SK-N-MC (cell line): ENCODE measurements at places on chromosomes 11 and 22.

DNA sequence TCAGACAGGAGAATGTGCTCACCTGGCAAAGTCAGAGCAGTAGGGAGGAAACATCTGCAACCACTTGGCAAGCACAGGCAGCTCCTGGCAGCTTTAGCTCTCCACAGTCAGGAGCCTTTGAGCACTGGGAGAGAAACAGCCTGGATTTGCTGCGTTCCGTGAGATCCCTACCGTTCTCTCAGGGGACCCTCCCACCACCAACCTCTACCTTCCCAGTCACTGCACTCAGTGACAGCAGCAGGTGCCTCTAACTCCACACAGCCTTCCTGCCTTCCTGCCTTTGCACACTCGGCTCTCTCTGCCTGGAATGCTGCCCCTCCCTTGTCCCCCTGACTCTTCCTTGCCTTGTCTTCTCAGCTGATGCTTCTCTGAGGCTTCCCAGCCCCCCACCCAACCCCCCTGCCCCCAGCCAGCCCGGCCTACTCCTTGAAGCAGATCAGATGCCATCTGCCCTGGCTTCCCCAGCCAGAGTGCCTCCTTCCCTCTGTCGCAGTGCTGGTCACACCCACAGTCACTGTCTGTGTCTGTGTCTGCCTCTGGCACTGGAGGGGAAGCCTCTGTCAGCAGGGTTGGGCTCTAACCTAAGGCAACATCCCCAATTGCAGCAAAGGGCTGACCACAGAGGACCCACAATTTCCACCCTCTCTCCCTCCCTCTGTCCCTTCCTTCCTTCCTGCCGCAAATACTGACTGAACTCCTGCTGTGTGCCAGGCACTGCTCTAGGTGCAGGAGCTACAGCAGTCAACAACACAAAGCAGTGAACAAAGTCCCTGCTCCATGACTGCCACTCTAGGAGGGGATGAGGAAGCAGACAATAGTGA is 14.9 kb upstream of the TSKU start:
- no peak for DNase-seq

- no peak for DNase-seq
Observed at GRCh38 chr11:44359162-44359561, 49.2 kb upstream of the ALX4 start.

DNA sequence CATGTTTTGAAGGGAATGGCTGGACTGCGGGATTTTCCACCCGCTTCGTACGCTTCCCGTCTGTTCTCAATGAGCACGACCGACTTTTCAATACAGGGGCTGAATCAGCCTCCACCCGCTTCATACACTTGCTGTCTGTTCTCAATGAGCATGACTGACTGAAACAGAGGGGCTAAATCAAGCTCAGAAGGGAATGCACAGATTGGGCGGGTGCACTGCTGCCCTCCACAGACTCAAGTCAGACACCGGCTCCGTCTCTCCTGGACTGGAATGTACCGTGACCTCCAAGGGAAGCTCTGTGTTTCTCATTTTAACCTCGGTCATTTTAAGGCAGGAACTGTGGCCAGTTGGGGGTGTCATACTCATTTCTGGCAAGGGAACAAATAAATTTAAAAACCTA is 48.5 kb downstream of the BRD1 start:
- DNase-seq, result no peak

DNA sequence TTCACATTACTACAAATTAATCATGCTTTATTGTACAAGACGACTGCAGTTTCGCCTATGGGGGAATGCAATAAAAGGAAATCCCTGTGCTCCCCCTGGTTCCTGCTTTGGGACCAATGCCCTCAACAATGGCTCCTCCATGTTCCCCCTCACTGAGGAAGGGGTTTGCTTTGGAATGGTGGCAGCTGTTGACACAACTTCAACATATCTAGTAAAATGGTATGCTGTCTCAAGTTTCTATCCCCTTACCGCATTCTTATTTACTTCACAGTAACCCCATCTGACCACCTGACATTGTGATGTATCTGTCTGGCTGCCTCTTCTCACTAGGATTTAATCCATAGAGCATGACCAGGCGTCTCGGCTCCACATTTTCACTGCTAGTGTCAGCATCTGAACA is 48.8 kb downstream of the PIWIL3 start:
- no peak for DNase-seq

GRCh38 chr11:130156108-130157022 is 3.2 kb upstream of the ST14 start:
- no peak for DNase-seq

DNA sequence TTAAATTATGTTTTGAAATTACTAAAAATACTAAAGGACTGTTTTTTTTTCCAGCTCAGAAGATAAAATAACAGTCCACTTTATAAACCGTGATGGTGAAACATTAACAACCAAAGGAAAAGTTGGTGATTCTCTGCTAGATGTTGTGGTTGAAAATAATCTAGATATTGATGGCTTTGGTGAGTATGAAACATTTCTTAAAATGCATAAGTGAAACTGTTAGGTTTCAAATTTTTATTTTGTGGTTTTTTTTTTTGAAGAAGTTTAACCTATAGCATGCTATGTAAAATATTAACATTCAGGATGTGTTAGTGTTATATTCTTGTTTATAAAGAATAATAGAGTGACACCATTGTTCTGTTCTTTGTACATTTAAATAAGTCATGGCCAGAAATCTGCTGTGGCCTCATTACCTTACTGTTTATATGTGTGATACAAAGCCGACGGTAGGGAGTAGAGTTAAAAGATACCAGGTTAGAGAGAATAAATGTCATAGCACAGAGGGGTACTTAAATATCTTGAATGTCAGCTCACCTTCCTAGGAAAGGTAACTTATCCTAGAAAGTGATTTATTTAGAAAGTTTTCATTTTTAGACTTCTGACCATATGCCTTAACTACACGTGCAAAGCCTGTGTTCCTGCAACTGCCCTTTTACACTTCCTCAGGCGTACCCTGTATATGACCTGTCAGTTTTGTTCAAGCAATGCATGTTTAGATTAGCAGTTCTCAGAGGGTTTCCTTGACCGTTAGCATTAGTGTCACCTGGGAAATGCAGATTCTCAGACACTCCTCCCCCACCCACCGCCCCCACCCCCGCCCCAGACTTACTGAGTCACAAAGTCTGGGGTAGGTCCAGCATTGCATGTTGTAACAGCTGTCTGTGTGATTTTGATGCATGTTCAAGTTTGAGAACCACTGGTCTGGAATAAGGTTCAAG is 6.3 kb downstream of the FDX1 start:
- no peak for DNase-seq

GRCh38 chr11:120532082-120532831 is 20.7 kb downstream of the GRIK4 start:
- DNase-seq, result no peak
